ENCODE measurements at places on chromosomes 13 and 19. TPM values are rescaled to one million over a fixed set of nuclear protein-coding genes. Genes with fewer than 3 reads are reported as not detected.

Gene ZNF85
- total RNA-seq: 1.5 TPM

Gene GPR12
- not detected for total RNA-seq

Gene SWSAP1
- total RNA-seq: 0.50 TPM

Gene WDR62
- 0.50 TPM for total RNA-seq

Gene FGF22
- not detected for total RNA-seq

Gene KHSRP
- 130 TPM for total RNA-seq

Gene C19orf53
- total RNA-seq: 60.8 TPM

Gene CYP2A7
- total RNA-seq: not detected

Gene SCGB2B2
- total RNA-seq: 0.29 TPM

Gene CALR3
- total RNA-seq: not detected

Gene CLDN10
- not detected for total RNA-seq

Gene CRTC1
- total RNA-seq: 2.6 TPM

Gene CGB7
- not detected for total RNA-seq

Gene ZNF681
- 0.87 TPM for total RNA-seq

Gene GPR18
- total RNA-seq: not detected

Gene WDR88
- not detected for total RNA-seq

Gene ZNF486
- 3.5 TPM for total RNA-seq

Gene KLF12
- total RNA-seq: 11.6 TPM

Gene ZNF567
- total RNA-seq: 5.6 TPM

Gene BRME1
- total RNA-seq: 0.73 TPM

Gene ATP8B3
- total RNA-seq: 2.8 TPM

Gene SLC17A7
- 0.15 TPM for total RNA-seq

Gene C13orf42
- total RNA-seq: not detected

Gene ZNF302
- total RNA-seq: 14.1 TPM

Gene FXYD7
- total RNA-seq: not detected

Gene ZNF28
- total RNA-seq: 14.4 TPM

Gene IFNL1
- total RNA-seq: not detected

Gene PSG6
- total RNA-seq: 1.0 TPM

Gene DCAF15
- total RNA-seq: 13.8 TPM

Gene TLE2
- 1.2 TPM for total RNA-seq

Gene NDFIP2
- 65.8 TPM for total RNA-seq

Gene KLK15
- total RNA-seq: not detected

Gene PNMA8A
- total RNA-seq: 2.5 TPM

Gene SIGLECL1
- not detected for total RNA-seq

Gene ZNF135
- 6.1 TPM for total RNA-seq

Gene PCSK4
- total RNA-seq: 4.0 TPM

Gene FFAR1
- not detected for total RNA-seq

Gene CABP5
- total RNA-seq: not detected

Gene AKAP8L
- 66.3 TPM for total RNA-seq

Gene PSG7
- 0.44 TPM for total RNA-seq

Gene LHFPL6
- 40.0 TPM for total RNA-seq

Gene NCR1
- not detected for total RNA-seq

Gene NKG7
- total RNA-seq: not detected

Gene BICRA
- 10.3 TPM for total RNA-seq
